ENCODE measurements at places on chromosomes 1 and 21.

DNA sequence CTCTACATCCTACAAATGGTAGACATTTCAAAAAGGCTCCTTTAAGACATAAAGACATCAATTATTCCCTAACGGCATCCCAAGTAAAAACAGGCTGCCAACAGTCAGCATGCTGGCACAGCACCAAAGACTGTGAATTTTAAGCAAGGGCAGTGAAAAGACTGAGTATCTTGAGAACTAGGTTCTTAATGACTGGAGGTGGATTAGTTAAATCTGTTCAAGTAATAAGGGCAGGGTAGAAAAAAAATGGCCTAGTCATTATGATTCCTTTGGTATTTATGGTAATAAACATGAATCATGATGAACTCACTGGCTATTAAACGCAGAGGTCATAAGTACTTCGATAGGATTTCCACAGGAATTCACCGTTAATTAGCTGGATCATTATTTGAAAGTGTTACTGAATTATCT is 75.2 kb downstream of the KIFAP3 start:
- DNase-seq, result no peak

GRCh38 chr21:46142582-46143473 is 12.6 kb downstream of the FTCD start:
- DNase-seq, result peak; percentile 36

DNA sequence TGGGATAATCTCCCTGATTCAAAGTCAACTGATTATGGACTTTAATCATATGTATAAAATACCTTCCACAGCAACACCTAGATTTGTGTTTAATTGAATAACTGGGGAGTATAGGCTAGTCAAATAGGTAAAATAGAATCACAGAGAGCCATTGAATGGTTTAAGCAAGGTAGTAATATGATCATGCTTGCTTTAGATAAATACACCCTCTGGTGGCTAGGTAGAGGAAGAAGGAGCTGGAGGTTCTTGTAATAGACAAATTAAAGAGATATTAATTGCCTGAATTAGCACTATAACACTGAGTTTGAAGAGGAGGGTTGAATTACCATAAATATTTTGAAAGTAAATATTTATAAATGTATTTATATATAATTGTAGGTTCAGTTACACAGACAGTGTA is 40.3 kb downstream of the DIRAS3 start:
- DNase-seq, result no peak

DNA sequence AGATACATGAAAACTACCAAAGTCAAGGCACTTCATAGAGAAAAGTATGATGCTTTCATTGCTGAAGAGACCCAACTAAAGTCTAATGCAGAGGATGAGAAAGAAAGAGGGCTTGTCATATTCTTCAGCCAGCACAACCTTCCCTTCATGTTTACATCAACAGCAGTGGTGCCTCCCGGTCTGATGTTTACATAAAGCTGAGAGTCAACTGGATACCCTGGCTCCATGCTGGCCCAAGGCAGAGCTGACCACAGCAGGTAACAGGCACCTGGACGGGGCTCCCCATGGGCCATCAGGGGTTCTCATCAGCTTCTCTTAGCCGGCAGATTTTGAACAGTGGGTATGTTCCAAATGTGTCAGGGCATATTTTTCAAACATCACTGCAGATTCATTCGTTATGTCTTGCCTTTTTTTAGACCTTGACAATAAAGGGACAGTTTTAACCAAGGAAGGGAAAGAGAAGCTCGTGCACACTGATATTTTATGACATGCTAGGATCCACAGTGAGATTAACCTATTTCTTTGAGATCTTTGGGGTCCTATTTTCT is 117.1 kb downstream of the NRIP1 start:
- no peak for DNase-seq

DNA sequence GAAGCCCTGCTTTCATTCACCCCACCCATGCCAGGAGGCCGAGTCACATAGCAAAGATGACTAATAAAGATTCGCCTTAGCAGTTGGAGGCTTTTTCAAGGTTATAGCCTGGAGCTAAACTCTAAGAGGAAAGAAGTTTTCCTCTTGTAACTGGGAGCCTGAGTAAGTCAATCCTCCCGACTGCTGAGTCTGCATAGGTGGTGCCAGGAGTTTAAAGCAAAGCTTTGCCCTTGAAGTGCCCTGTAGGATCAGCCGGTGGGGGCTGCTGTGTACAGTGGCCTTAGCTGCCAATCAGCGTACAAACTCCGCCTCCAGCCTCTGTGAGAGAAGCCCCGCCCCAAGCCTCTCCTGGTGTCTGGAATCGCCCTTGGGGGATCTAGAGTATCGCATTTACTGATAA is 147.5 kb upstream of the SPATA6 start:
- DNase-seq, result no peak

- no peak for DNase-seq
Observed at GRCh38 chr1:83500987-83501591, 497.8 kb downstream of the TTLL7 start.

DNA sequence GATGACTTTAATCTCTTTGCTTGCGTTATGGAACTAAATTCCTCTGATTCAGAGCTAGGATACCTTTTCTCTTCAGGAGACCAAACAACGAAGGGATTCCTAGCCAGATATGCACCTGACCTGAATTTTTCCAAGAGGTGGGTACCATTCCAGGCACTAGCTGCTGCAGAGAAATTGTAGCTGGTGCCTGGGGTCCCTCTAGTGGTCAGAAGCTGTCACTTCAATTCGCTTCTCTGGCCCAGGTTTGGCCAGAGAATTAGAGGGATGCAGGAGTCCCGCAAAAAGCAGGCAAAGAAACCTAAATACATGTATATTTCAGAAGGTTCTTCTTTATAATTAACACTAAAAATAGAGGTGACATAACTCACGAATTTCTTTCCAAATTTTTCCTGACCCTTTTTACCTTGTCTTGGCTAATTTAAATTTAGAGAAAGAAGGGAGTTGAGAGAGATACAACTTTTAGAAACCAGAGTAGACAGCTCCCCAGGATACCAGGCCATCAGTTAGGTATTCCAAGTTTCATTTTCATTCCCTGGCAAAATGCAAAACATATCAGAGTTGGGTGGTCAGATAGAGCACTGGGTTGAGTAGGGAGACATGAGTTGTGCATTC is 9.6 kb downstream of the ACKR1 start:
- DNase-seq, result peak; percentile 63

GRCh38 chr1:167532964-167533824 is 14.9 kb upstream of the CD247 start:
- DNase-seq, result no peak

DNA sequence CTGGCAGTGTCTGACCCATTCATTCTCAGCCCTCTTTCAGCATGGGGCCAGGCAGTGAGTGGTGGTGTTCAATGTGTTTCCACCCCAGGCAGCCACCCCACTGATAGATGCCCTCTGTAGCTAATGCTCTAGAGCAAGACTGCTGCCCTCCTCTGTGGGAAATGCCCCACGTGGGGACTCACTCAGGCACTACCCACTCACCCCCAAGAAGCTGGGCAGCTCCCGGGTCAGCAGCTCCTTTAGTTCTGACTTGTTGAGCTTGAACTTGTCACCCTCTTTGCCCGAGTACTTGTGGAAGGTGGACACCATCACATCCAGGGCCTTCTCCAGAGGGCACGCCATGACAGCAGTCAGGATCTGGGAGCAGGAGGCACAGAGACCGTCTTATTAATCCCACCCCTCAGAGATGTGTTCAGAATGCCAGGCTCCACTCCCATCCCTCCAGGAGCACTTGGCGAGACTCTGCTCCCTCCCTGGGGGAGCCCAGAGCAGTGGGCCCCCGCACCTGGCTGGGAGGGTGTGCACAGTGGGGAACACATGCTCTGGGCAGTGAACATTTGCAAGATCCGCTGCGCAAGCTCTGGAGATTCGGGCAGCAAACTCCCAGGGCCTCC is 1.0 kb downstream of the S100A4 start:
- DNase-seq, result no peak

- no peak for DNase-seq
Observed at GRCh38 chr1:173862769-173863223, 5.0 kb downstream of the GAS5 start.

DNA sequence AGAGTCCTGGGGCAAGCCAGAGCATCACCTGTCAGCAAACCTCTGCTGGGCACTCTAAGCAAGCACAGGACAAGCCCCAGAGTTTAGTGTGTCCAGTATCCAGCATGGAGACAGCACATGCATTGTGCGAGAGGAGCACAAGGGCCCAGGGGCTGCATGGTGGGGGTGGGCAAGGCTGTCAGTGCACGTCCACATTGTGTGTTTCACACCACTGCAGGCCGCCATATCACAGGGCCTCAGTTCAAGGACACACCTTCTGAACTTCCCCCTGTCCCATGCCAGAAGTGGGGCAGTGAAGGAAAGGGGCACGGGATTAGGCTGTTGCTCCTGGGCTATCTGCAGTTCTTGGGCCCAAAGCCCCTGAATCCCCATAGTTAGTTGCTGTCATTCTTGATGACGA is 782 bp upstream of the TSTD1 start:
- DNase-seq, result no peak

- no peak for DNase-seq
Observed at GRCh38 chr1:67679691-67680090, 5.3 kb upstream of the GADD45A start.

DNA sequence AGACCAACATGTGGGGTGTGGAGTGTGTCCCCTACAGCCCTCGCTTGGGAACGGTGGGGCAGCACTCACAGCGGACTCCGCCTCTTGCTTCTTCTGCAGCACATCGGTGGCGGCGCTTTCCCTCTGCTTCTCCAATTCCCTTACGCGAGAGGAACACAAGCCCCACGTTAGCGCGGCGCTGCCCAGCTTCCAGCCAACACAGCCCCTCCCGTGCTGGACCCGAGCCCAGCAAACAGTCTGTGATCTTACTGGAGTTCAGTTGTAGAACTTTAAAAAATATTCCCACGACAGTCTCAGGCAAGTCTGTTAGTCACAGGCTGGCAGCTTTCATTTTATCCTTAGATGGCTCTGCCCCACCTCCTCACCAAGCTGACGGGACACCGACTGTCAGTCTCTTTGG is 13.6 kb downstream of the THAP3 start:
- DNase-seq, result no peak

DNA sequence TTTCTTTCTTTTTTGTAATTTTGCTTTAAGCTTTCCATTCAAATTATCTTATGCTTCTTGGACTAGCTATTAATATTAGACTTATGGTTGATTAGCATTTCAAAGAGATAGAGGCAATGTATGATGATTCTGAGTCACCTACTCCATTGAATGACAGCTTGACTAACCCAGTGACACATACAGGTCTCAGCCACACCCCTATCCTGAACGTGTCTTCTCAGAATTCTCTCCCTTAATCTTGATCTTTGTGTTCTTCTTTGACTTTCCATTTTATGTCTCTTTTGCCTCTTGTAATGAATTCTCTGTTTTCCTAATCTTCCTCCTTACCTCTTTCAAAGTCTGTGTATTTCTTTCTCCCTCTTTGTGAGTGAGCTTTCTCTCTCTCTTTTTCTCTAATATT is 241.1 kb downstream of the PDE4B start:
- DNase-seq, result no peak

DNA sequence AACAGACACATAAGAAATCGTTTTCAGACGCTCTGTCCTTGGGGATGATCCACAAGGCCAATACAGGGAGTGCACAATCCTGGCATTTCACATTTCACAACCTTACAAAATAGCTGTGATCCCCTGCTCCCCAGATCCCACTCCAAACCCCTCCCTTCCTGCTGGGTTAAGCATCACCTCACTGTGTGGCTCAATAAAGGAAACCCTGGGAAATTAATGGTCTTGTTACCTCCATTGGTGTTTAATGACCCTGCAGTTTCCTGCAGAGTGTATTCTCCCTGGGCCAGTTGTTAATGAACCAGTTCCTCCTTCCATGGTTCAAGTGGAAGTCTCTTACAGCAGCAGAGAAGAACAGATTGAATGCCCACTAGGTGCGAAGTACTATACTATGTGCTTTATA is 334.7 kb downstream of the OMA1 start:
- no peak for DNase-seq

DNA sequence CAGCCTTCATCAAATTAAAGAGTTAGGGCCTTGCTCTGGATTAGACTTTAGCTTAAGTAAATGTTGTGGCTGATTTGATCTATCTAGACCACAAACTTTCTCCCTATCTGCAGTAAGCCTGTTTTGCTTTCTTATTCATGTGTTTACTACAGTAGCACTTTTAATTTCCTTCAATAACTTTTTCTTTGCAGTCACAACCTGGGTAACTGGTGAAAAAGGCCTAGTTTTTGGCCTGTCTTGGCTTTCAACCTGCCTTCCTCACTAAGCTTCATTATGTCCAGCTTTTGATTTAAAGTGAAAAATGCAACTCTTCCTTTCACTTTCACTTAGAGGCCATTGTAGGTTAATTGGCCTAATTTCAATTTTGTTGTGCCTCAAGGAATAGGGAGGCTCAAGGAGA is 12.5 kb upstream of the LPGAT1 start:
- DNase-seq, result peak; percentile 18

DNA sequence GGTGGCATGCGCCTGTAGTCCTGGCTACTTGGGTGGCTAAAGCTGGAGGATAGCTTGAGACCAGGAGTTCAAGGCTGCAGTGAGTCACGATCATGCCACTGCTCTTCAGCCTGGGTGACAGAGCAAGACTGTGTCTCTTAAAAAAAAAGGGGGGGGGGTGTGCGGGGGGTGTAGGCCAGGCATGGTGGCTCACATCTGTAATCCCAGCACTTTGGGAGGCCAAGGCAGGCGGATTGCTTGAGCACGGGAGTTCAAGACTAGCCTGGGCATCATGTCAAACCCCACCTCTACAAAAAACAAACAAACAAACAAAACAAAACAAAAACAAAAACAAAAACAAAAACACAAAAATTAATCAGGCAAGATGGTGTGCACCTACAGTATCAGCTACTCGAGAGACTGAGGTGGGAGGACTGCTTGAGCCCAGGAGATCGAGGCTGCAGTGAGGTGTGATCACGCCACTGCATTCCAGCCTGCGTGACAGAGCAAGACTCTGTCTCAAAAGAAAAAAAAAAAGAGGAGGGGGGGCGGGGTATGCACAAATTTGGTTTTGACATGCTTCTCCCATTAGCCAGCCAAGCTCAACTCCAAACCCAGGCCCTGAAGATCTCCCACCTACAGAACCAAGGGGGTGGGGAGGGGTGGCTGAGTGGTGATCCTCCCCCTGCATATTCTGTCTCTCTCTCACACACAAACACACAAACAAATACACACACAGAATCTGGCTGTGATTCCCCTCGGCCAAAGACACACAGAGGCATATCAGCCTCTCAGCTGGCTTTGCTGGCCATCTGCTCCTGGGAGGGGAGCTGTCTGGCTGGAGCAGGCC is 3.1 kb downstream of the PTAFR start:
- no peak for DNase-seq

- DNase-seq, result no peak
Observed at GRCh38 chr1:209307846-209308245, 275.7 kb upstream of the CAMK1G start.

- no peak for DNase-seq
Observed at GRCh38 chr1:115655916-115656315, 14.1 kb downstream of the VANGL1 start.

DNA sequence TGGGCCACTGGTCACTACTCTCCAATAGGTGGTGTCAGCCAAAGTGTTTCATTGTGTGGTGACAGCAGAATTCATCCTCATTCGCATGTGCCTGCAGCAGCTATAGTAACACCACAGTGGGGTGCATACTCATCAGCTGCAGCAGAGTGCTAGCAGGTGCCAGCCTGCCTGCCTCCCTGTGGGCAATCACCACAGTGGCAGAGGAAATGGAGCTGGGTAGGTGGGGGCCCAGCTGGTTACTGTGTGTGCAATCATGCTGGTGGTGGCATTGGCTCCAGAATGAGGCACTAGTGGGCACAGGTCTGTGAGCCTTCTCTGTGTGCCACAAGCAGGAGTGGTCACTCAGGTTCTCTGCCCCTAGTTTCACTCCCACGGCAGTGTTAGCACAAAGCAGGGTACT is 579.2 kb downstream of the PTPRC start:
- peak; percentile 52 for DNase-seq

- no peak for DNase-seq
Observed at GRCh38 chr1:106964495-106964894, 92.0 kb upstream of the PRMT6 start.
